ENCODE measurements at places on chromosomes 3 and 15.

GRCh38 chr3:19146685-19147650, 1.3 kb upstream of the KCNH8 start:
- peak; percentile 30 for DNase-seq

DNA sequence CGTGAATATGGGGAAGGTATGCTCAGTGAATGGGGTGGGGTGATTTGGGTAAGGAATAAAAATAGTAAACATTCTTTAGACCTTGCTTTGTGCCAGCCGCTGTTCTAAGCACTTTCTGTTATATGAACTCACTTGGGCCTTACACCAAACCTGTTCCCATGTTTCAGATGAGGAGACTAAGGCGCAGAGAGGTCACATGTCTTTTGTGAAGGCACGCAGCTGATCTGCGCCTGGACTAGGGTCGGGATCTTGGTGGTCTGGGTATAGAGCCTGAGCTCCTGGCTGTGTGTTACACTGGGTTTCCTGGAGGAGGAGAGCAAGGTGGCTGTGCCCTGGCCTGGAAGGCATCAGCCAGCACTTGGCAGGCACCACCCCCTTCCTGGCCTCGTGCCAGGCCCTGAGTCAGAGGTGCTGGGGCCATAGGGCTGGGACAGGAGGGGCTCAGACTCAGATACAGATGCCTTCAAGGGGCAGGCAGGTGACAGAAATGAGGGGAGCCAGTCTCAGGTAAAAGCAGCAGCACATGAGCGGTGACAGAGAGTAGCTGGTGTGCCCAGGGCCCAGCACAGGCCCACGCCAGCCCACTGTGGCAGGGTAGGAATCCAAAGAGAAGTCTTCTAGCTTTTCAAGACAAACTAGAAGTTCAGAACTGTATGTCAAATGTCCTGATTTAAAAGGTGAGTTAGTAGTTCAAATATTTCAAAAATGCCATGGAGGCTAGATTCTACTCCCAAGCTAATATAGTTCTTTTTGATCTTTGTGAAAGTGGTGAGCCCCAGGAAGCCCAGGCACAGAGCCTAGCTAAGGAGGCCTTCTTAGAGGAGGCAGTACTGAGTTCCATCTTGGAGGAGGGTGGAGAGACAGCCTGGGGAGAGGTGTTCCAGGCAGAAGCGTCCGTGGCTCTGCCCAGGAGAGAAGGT, 83.1 kb downstream of the DNAJB8 start:
- peak; percentile 61 for DNase-seq

- DNase-seq = no peak
Observed at GRCh38 chr3:96354742-96355141, 459.7 kb upstream of the EPHA6 start.

- DNase-seq = no peak
Observed at GRCh38 chr3:49616491-49616941, 57.6 kb upstream of the APEH start.

GRCh38 chr3:122689587-122689986, 8.9 kb downstream of the PARP14 start:
- no peak for DNase-seq

DNA sequence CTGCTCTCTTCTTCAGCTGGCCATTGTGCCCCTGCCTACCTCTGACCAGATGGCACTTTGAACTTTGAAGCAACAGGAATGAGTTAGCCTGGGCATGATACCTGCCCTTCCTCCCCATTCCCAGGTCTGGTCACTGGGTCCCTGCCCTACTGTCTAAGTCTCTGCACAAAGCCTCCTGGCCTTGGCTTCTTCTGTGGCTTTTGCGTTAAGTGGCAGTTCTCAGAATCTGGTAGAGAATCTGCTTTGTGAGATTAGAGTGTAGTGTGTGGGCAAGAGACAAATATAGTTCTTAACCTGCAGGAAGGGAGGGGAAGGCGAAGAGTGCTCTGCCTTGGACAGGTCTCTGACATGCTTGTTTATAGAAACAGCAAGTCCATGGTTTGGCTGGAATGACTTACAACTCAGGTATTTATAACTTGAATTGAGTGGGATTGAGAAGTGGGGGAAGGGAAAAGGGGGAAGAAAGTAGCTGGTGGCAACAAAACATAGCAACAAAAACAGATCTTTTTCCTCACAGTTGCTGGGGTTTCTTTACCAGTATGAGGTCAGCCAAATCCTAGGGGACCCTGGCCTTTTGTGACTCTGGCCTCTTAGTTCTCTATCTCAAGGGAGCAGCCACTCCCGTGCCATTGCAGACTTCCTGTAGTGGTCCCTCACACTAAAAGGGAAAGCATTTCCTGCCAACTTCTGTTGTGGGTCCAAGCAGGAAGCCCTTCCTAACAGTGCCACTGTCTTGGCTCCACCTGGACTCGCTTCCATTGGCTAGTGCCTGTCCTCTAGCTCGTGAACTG, 16.7 kb downstream of the MAPKBP1 start:
- no peak for DNase-seq

Measured in stimulated activated CD4-positive, alpha-beta T cell treated with anti-CD3 and anti-CD28 coated beads, Interleukin-2, amount 100 ng/mL, for 48 hours (primary cell).